ENCODE measurements at places on chromosomes 2 and 18. TPM values are rescaled to one million over a fixed set of nuclear protein-coding genes. Genes with fewer than 3 reads are reported as not detected.

Gene SERPINB10
- not detected for total RNA-seq

Gene LRP2
- total RNA-seq, result not detected

Gene CCDC178
- total RNA-seq, result 1.4 TPM

Gene OR6B2
- total RNA-seq, result not detected

Gene CMPK2
- 1.4 TPM for total RNA-seq

Gene CABLES1
- 9.7 TPM for total RNA-seq

Gene SLC20A1
- total RNA-seq, result 40.6 TPM

Gene RAD51AP2
- not detected for total RNA-seq

Gene CSRNP3
- total RNA-seq, result under 0.01 TPM

Gene PRKAG3
- total RNA-seq, result not detected

Gene MOGAT1
- not detected for total RNA-seq

Gene ABCG8
- total RNA-seq, result not detected

Gene RIT2
- total RNA-seq, result not detected

Gene ITGB6
- not detected for total RNA-seq

Gene ACTR2
- 156 TPM for total RNA-seq

Gene TPO
- 0.32 TPM for total RNA-seq

Gene ANKRD29
- 4.9 TPM for total RNA-seq

Gene INHA
- not detected for total RNA-seq

Gene METTL4
- 10.7 TPM for total RNA-seq

Gene NT5DC4
- total RNA-seq, result not detected

Gene SFT2D3
- 2.6 TPM for total RNA-seq

Gene CGREF1
- total RNA-seq, result 2.3 TPM

Gene PTGR3
- 6.8 TPM for total RNA-seq

Gene PNO1
- 6.5 TPM for total RNA-seq

Gene ACTG2
- total RNA-seq, result not detected

Gene ZNF521
- total RNA-seq, result 48.9 TPM

Gene SLC14A1
- 0.32 TPM for total RNA-seq

Gene TBC1D8
- 92.5 TPM for total RNA-seq

Gene ZAP70
- under 0.01 TPM for total RNA-seq

Gene CYP27A1
- total RNA-seq, result 23.7 TPM

Gene ANKRD30B
- not detected for total RNA-seq

Gene ASIC4
- not detected for total RNA-seq

Gene TLX2
- not detected for total RNA-seq

Gene SGPP2
- total RNA-seq, result not detected

Gene TACR1
- not detected for total RNA-seq

Gene SLC19A3
- not detected for total RNA-seq

Gene IHH
- not detected for total RNA-seq

Gene CNDP2
- 165 TPM for total RNA-seq

Gene CD8B
- not detected for total RNA-seq

Gene DAPL1
- not detected for total RNA-seq

Gene SAG
- total RNA-seq, result not detected

Gene RFTN2
- 7.8 TPM for total RNA-seq

Gene DLGAP1
- total RNA-seq, result 3.7 TPM

Gene PIEZO2
- total RNA-seq, result 270 TPM

Gene GFPT1
- total RNA-seq, result 14.9 TPM

Gene ADAM23
- 3.2 TPM for total RNA-seq

All from bladder microvascular endothelial cell (primary cell).